Hematopoietic multipotent progenitor cell treated with erythropoietin and hydrocortisone succinate and interleukin-3 and kit ligand, for 4 days (in vitro differentiated cells): ENCODE measurements at places on chromosomes 11 and 22.

- DNase-seq = no peak
Measured at GRCh38 chr22:49614966-49615965, 212.4 kb downstream of the BRD1 start.

GRCh38 chr11:35289821-35290220 lies 129.5 kb downstream of the SLC1A2 start:
- no peak for DNase-seq

GRCh38 chr11:121540627-121541026 lies 87.9 kb upstream of the SORL1-AS1 start:
- DNase-seq = no peak

DNA sequence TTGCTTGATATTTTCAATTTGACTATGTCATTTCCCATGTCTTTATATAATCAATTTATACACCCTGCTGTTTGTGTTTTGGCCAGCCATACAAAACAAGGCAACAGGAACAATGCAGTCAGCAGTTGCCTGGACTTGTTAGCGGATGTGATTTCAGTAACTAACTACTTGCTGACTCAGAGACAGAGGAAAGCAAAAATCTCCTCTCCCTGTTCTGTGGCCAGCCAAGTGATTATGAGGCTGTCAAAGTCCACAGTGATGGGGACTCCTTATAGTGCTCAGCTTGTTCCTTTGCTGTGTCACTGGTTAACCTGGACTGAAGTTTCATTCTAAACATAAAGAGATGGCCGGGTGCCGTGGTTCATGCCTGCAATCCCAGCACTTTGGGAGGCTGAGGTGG lies 32.6 kb upstream of the APLP2 start:
- DNase-seq = no peak

GRCh38 chr11:130061017-130061416 lies 8.7 kb upstream of the APLP2 start:
- no peak for DNase-seq

GRCh38 chr22:44545773-44546172 lies 47.7 kb upstream of the RTL6 start:
- DNase-seq = no peak
